ENCODE measurements at places on chromosomes 5 and 9.
A peak's percentile ranks its signal among the peaks of the same experiment; 100 is the strongest.

DNA sequence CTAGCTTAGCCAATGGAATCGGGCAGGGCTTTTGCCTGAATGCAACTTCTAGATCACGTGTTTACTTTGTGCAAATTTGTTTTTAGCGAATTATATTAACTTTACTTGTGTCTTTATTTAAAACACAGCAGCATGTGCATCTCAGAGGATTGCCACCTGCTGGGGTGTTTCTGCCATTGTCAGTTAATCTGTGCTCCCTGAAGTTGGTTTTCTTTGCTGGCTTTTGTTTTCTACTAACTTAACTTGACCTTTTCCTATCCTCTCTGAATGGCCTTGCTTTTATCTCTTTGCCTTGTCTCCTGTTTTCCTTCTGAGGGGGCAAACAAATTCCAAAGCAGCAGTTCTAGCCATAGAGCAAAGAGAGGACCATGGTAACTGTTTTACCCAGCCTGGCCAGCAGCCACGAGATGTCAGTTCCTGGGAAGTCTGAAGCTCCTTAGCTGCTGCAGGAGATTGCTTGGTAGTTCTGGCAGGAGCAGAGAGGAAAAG is 67.6 kb downstream of the ARHGEF28 start:
- DNase-seq = peak; percentile 47
- no peaks in the 10 kb centered on the region for H3K27me3 ChIP-seq
- no peaks in the 10 kb centered on the region for H3K36me3 ChIP-seq

- no peak for DNase-seq
- H3K4me3 ChIP-seq = no peak overlapping the region
- peaks cover 8% of the 10 kb centered on the region for H3K4me1 ChIP-seq
- no peak overlapping the region for H3K27ac ChIP-seq
Measured at GRCh38 chr5:55856516-55857246, 5.5 kb downstream of the IL31RA start.

DNA sequence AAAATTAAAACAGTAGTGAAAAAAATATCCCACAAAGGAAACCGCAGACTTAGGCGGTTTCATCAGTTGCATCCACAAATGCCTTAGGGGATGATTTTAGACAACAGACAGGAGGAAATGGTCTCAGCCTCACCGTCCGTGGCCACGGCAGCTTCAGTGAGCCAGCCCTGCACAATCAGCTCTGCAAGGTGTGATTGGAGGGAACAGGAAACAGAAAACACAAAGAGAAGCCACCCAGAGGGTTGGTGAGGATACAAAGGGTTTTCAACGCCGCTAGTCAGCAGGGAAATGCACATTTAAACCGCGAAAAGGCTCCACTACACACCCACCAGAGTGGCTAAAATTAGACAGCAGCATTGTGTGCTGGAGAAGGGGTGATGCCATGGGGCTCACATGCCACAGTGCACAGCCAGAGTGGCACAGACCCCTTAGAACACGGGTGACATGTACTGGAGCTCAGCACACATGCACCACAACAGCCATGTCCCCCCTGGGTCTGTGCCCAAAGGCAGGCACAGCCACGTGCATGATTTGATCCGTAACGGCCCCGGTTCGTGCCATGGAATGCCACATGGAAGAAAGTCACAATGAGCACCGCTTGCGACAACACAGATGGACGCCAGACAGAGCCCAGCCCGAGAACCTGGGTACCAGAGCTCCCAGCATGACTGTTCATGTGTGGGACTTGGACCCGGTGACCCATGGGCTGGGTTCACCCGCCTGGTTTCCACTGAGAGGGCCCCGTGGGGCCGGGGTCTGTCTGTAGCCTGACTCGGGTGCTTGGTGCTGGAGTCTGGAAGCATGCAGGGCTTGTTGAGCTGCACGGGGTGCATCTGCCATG is 18.3 kb upstream of the TERT start:
- no peaks in the 10 kb centered on the region for H3K27me3 ChIP-seq
- peaks cover 4% of the 10 kb centered on the region for H3K36me3 ChIP-seq
- no peak for DNase-seq
- no peak overlapping the region for H3K4me3 ChIP-seq
- H3K27ac ChIP-seq = no peak overlapping the region

- H3K27me3 ChIP-seq = no peaks in the 10 kb centered on the region
- no peak overlapping the region for H3K4me3 ChIP-seq
- H3K27ac ChIP-seq = no peak overlapping the region
- H3K36me3 ChIP-seq = no peaks in the 10 kb centered on the region
- peak; percentile 28 for DNase-seq
Measured at GRCh38 chr9:6096821-6097220, 81.4 kb upstream of the RANBP6 start.

DNA sequence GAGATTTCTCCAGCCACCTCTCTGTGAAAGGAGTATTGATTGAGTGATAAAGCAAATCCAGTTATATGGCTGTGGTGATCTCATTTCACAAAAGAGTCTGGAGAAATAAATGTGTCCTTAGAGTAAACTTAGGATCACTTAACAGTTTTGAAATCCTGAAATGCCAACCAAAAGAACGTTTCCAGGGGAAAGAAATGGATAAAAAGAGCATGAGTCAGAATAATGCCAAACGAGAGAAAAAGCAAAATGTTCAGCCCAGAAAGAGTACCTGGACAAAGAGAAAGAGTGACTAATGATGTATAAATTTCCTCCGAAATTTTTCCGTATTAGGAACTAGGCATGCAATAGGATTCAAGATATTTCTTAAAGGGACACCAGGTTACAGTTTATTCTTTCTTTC is 463.1 kb upstream of the CDH10 start:
- H3K27me3 ChIP-seq = no peaks in the 10 kb centered on the region
- H3K4me3 ChIP-seq = peak overlapping the region; percentile 44

DNA sequence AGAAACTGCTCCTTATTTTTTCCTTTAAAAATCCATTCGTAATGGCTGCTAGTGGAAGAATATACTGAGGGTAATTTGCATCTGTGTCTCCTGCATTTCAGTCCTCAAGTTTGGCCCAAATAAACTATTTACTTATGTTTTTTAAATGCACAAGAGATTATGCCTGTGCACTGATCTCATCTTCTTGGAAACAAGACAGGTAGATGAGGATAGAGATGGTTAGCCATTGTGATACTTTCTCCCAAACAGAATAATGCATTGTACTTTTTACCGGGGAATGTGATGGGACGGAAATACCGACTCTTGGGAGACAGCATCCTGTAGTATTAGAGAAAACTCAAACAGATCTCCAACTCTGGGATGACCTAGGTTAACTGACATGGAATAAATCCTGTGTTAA is 72.5 kb upstream of the DAB2 start:
- no peak overlapping the region for H3K27ac ChIP-seq
- peaks cover 26% of the 10 kb centered on the region for H3K4me1 ChIP-seq
- H3K27me3 ChIP-seq = no peaks in the 10 kb centered on the region
- no peaks in the 10 kb centered on the region for H3K36me3 ChIP-seq
- H3K4me3 ChIP-seq = no peak overlapping the region

GRCh38 chr9:36080519-36080918 is 43.8 kb downstream of the RECK start:
- DNase-seq = no peak
- H3K36me3 ChIP-seq = no peaks in the 10 kb centered on the region
- no peak overlapping the region for H3K27ac ChIP-seq
- no peaks in the 10 kb centered on the region for H3K4me1 ChIP-seq
- H3K4me3 ChIP-seq = no peak overlapping the region
- no peaks in the 10 kb centered on the region for H3K27me3 ChIP-seq

GRCh38 chr9:99813739-99814138 is 7.9 kb upstream of the NR4A3 start:
- H3K27ac ChIP-seq = no peak overlapping the region
- DNase-seq = no peak
- no peak overlapping the region for H3K4me3 ChIP-seq

- no peaks in the 10 kb centered on the region for H3K36me3 ChIP-seq
- no peaks in the 10 kb centered on the region for H3K4me1 ChIP-seq
- DNase-seq = no peak
- H3K27me3 ChIP-seq = peaks cover 55% of the 10 kb centered on the region
Measured at GRCh38 chr9:34588671-34589635, 571 bp downstream of the CNTFR start.

DNA sequence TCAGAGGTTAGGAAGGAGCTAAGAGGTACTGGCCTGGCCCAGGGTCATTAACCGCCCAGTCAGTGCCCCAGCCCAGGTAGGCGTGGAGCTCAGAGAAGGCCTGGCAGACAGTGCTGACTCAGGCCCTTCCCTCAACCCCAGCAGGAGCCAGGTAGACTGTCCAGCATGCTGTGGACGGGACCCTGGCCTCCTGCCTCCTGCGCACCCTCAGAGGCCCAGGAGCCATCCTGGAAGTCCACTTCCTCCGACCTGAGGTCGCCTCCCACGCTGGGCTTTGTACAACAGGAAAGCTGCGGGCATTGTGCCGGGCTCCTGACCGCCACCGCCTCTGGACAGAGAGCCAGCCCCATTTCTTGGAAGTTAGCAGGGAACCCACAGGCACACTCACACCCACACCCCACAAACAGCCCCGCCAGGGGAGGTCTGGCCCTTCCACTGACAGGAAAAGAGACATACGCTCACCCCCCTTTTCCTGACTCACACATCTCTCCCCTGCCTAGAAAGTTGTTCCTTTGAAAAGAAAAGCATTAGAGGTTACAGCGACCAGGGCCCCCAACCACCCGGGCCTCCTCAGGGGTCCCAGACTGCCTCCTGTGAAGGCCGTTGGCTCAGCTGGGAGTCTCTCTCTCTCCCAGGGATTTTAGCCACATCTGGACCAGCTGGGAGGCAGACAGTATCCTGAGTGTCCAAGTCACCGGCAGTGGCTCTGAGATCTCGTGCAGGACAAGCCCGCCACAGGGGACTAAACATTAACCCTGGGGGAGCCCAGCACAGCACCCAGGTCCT is 7.7 kb downstream of the RALGDS start:
- H3K4me1 ChIP-seq = no peaks in the 10 kb centered on the region
- DNase-seq = no peak
- no peaks in the 10 kb centered on the region for H3K27me3 ChIP-seq
- H3K27ac ChIP-seq = no peak overlapping the region
- H3K36me3 ChIP-seq = peaks cover 2% of the 10 kb centered on the region

Measured in PC-3 (cell line).